ENCODE measurements at places on chromosomes 1 and 21.

- DNase-seq: no peak
These were observed 185.4 kb downstream of the LYPLAL1 start for GRCh38 chr1:219359126-219359525.

GRCh38 chr1:166064313-166064926 lies 102.4 kb downstream of the FAM78B start:
- DNase-seq: no peak

GRCh38 chr1:236063919-236064673 lies 794 bp downstream of the NID1 start:
- DNase-seq: peak; percentile 80

- no peak for DNase-seq
These were observed 10.8 kb downstream of the MAGI3 start for GRCh38 chr1:113401067-113401466.

DNA sequence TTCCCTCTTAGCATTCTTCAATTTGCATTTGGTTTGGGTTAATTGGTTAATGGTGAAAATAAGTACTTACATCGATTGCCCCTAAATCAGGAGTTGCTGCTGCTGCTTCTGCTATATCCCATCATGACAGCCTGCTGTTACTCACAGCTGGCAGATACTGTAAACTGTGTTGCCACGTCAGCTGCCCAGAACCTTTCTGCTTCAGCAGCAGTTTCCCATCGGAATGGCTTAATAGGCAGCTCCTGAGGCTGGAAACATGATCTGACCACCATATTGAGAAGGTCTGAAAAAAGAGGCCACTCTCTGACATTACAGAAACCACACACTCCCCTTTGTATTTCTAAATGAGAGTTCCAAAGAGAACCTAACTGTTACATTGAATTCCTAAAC lies 14.3 kb upstream of the SEC16B start:
- DNase-seq: peak; percentile 69

DNA sequence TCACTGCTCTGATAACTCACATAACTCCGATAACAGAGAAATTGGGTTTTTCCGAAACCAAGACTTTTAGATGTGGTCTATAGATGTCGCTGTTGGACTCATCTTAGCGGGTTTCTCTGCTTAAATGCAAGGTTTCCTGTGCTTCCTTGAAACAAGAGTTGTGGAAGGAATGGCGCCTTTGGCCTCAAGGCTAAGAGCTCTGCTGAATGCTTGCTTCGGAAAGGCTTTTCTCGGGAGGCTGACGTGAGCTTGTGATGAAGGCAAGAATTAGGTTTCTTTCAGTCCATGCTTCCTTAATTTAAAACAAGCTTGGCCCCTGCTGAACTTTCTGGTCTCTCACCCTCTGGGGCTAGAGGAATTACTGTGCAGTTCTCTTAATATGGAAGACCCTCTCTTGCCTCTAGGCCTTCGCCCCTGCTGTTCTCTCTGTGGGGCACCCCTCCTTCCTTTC lies 113.5 kb downstream of the MAP3K21 start:
- peak; percentile 5 for DNase-seq

DNA sequence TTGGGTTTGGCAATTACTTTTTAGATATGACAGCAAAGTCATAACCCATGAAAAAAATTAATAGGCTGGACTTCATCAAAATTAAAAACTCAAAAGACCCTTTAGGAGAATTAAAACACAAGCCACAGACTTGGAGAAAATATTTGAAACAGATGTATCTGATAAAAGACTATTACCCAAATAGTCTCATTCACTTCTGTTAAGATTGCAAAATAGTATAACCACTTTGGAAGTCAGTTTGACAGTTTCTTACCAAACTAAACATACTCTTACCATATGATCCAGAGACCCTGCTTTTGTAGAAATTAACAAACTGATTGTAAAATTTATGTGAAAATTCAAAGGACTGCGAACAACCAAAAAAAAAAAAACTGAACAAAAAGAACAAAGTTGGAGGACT lies 32.5 kb upstream of the SLC44A3 start:
- no peak for DNase-seq

DNA sequence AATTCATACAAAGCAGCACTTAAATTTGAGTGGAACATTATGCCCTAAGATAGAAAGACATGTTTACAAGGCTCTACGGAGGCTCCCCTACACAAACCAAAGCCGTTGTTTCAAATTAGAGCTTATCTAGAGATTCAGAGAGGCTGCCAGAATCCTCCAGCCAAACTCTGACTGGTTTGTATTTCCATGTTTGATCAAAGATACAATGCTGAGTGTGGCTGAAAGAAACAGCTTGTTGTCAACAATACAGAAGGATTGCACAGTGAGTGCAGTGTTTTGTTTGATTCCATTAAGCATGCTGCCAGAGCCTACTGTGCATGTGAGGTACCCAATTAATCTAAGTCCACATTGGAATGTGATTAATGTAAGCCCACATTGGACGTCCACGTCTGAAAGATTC lies 402.7 kb downstream of the DISC1 start:
- DNase-seq: no peak

GRCh38 chr1:177448036-177448615 lies 277.4 kb downstream of the BRINP2 start:
- no peak for DNase-seq

DNA sequence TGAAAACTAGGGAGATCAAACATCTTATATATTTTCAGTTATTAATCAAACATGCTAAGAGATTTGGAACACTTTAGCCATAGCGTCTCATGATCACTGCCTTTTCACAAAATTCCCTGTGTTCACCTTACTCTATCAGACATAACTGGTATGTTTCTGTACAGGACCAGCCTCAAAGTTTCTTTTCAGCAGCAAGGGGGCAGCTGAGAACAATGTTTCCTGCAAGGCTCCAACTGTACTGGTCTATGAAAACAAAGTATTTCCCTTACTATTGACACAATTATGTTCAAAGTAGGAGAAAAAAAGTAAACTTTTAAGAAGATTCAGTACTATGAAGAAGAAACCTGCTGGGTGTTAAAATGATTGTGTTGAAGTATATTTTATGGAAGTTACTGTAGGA lies 98.5 kb downstream of the ATF6 start:
- DNase-seq: peak; percentile 4

GRCh38 chr1:206685769-206686477 lies 1.2 kb downstream of the MAPKAPK2 start:
- peak; percentile 80 for DNase-seq

DNA sequence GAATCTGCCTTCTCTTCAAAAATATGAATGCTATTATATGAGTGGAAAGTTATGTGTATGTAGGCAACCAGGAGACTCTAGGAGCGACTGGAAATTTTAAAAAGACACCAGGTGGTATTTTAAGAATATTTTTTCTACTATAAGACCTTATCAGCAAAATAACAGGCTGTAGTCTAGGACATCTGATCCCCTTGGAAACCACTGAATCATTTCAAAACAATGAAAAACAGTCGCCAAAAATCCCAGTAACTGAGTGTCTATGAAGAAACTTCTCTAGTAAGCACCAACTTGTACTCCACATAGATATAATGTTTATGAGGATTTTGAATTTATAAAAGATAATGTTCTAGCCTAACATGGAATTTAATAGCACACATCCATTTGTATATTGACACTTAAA lies 358.5 kb downstream of the GPATCH2 start:
- DNase-seq: peak; percentile 17

DNA sequence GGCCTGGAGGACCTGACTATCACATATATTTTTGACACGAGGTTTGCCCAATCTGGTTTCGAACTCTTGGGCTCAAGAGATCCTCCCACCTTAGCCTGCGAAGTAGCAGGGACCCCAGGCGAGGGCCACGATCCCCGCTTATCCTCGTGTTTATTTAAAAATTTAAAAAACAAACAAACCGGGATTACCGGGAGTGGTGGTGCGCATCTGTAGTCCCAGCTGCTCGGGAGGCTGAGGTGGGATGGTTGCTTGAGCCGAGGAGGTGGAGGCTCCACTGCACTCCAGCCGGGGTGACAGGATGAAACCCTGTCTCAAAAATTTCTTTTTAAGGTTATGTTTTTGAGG lies 452 bp upstream of the EXOSC10 start:
- DNase-seq: no peak

DNA sequence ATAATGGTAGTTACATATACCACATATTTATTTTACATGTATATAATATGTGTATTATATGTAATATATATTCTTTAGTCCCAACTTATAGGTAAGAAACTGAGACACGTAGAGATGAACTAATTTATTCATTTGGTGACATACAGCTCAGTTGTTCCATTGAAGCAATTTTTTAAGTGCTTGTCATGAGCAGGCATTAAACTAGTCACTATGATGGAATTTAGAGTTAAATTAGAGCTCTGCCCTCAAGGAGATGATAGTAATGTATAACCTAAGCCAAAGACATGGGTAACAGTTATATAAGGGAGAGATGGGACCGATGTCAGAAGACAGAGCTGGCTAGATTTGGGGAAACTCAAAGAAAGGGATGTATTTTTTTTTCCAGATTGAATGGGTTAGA lies 83.0 kb downstream of the ST6GALNAC5 start:
- DNase-seq: no peak

- DNase-seq: no peak
These were observed 9.8 kb upstream of the EGLN1 start for GRCh38 chr1:231431665-231432415.

DNA sequence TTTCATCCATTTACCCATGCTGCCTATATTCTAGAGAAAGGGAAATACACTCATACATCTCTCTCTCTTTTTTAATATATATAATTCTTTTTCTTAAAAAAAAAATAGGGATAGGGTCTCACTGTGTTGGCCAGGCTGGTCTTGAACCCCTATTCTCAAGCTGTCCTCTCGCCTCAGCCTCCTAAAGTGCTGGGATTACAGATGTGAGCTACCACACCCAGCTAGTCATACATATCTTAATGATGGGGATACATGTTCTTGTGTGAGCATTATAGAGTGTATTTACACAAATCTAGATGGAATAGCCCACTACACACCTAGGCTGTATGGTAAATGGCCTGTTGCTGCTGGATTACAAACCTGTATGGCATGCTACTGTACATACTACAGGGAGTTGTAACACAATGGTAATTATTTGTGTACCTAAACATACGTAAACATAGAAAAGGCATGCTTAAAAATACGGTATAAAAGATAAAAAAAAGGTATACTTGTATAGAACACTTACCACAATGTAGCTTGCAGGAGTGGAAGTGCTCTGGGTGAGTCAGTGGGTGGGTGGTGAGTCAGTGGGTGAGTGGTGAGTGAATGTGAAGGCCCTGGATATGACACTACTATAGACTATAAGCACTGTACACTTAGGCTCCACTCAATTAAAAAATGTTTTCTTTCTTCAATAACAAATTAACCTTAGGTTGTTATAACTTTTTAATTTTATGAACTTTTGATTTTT lies 72.9 kb downstream of the IVNS1ABP start:
- DNase-seq: no peak

- DNase-seq: peak; percentile 50
These were observed 27.9 kb downstream of the HIVEP3 start for GRCh38 chr1:41890825-41891198.

DNA sequence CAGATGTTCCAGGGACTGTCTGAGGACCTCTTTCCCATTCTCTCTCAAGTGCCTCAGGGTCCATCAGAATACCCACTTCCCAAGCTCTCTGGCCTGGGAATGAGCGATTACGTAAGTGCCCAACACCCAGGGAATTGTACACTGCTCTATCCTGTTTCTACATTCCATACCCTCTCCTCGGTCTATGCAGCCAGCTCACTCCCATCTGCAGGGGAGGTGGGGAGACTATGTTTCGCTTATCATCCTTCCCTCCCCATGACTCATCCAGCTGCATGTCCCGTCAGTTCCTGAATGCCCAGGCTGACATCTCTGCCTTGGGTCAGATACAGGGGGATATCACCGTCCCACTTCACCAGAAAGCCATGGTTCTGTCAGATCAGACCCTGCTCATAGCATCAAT lies 34.5 kb upstream of the CD1D start:
- DNase-seq: no peak

- DNase-seq: peak; percentile 82
These were observed 23.5 kb upstream of the COL6A1 start for GRCh38 chr21:45957981-45958600.

DNA sequence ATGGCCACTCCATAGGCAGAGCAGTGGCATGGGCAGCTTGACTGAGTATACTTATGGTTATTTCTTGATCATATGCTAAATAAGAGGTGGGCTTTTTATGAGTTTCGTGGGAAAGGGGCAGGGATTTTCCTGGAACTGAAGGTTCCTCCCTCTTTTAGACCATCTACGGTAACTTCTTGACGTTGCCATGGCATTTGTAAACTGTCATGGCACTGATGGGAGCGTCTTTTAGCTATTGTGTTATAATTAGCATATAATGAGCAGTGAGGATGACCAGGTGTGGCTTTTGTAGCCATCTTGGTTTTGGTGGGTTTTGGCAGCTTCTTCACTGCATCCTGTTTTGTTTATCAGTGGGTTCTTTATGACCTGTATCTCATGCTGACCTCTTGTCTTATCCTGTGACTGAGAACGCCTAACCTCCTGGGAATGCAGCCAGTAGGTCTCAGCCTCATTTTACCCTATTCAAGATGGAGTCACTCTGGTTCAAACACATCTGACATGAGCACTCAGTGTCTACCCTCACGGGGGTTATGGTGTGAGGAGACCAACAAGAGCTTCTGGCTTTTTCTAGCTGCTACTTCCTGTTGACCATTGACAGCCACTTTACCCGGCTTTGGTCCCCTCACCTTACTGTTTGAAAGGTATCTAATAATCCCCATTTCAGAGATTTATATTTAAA lies 71.7 kb downstream of the GALNT2 start:
- no peak for DNase-seq

- no peak for DNase-seq
These were observed 4.3 kb upstream of the TTC22 start for GRCh38 chr1:54805466-54805865.

- DNase-seq: no peak
These were observed 201.0 kb downstream of the LYPLAL1 start for GRCh38 chr1:219374636-219375035.

GRCh38 chr1:164910671-164911070 lies 351.7 kb downstream of the PBX1 start:
- DNase-seq: no peak

DNA sequence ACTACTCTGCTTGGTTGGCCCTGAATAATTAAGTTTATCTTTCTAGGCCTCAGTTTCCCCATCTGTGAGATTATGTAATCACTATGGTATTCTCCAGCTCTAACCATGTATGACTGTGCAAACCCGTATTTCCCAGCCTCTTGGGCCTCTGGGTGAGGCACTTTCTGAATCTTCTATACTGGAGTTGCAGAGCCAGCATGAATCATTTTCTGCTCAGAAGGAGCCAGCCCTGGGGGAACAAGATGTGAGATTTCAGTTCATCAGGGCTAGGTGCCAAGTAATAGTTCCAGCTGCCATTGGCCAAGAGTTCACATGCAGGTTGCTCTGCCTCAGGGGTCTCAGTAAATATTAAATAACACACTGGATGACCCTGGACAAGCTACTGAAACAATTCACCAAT lies 47.7 kb upstream of the USP24 start:
- DNase-seq: no peak

DNA sequence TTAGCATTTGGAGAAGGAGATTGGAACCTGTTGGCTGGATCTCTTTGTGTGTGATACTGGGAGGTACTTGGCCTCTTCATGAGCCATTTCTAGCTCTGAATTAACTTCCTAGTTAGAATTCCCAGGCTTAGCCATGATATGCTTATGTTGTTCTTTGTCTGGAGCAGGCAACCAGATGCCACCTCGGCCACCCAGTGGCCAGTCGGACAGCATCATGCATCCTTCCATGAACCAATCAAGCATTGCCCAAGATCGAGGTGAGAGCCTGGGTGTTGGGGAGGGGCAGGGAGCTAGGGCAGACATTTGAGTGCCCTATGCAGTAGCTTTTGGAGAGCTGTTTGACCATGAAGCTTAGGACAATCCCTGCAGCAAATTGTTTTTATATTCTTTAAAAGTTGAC lies 26.5 kb upstream of the PIGV start:
- DNase-seq: no peak

- no peak for DNase-seq
These were observed 53.3 kb upstream of the FGGY start for GRCh38 chr1:59243550-59243949.

Measured in hepatic stellate cell (primary cell).